ENCODE measurements at places on chromosomes 4 and X.

GRCh38 chrX:34927866-34928265 is 14.7 kb upstream of the FAM47B start:
- no peak overlapping the region for H3K4me3 ChIP-seq
- H3K27me3 ChIP-seq: no peaks in the 10 kb centered on the region
- no peak overlapping the region for H3K27ac ChIP-seq
- no peaks in the 10 kb centered on the region for H3K4me1 ChIP-seq
- no peaks in the 10 kb centered on the region for H3K36me3 ChIP-seq

DNA sequence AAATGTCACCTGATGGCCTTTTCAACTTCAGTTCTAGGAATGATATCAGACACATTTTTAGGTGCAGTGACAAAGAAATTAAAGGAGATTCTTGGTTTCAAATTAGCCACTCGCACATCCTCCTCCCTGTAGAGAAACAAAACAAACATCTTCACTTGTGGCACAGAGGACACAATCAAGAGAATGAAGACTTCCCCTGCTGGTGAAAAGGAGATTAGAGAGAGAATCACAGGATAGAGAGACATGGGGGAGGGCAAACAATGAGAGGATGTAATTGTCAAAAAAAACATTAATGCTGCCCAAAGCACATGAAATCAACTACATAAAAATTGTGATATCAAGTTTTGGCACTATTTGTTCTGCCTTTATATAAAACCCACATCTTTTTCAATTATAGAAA is 34.5 kb downstream of the ACE2 start:
- H3K27ac ChIP-seq: no peak overlapping the region
- H3K4me1 ChIP-seq: no peaks in the 10 kb centered on the region
- no peak overlapping the region for H3K4me3 ChIP-seq
- H3K36me3 ChIP-seq: no peaks in the 10 kb centered on the region

- peak; percentile 2 for DNase-seq
- H3K4me1 ChIP-seq: no peaks in the 10 kb centered on the region
- no peak overlapping the region for H3K4me3 ChIP-seq
- no peaks in the 10 kb centered on the region for H3K27me3 ChIP-seq
- no peak overlapping the region for H3K27ac ChIP-seq
- no peaks in the 10 kb centered on the region for H3K36me3 ChIP-seq
Measured at GRCh38 chrX:38627683-38628082, 66.3 kb downstream of the TSPAN7 start.

- H3K27ac ChIP-seq: no peak overlapping the region
- H3K36me3 ChIP-seq: no peaks in the 10 kb centered on the region
- DNase-seq: peak; percentile 44
- H3K4me3 ChIP-seq: no peak overlapping the region
Measured at GRCh38 chr4:37802068-37802666, 24.3 kb upstream of the PGM2 start.

- DNase-seq: no peak
- no peak overlapping the region for H3K27ac ChIP-seq
- no peaks in the 10 kb centered on the region for H3K27me3 ChIP-seq
- no peaks in the 10 kb centered on the region for H3K36me3 ChIP-seq
- H3K4me1 ChIP-seq: peaks cover 8% of the 10 kb centered on the region
- H3K4me3 ChIP-seq: no peak overlapping the region
Measured at GRCh38 chr4:122623637-122624166, 2.8 kb upstream of the IL21 start.

DNA sequence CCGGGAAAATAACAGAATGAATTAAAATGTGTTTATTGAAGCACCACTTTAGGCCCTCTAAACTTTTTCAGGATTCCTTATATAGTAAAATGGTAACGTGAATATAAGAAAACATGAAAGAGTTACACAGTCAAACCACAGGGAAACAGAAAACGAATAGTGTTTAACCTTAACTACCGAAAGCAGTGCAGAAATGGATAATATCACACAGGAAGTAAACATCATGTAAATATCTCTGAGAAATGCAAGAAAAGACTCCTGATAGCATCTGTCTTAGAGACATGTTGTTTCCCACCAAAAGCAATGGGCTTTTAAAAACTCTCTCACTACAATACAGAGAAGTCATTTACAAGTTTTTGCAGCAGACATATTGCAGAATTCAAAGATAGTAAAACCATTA is 323.9 kb upstream of the CXXC4 start:
- no peak for DNase-seq
- H3K27ac ChIP-seq: no peak overlapping the region
- no peaks in the 10 kb centered on the region for H3K36me3 ChIP-seq
- no peaks in the 10 kb centered on the region for H3K4me1 ChIP-seq
- no peak overlapping the region for H3K4me3 ChIP-seq
- H3K27me3 ChIP-seq: no peaks in the 10 kb centered on the region

DNA sequence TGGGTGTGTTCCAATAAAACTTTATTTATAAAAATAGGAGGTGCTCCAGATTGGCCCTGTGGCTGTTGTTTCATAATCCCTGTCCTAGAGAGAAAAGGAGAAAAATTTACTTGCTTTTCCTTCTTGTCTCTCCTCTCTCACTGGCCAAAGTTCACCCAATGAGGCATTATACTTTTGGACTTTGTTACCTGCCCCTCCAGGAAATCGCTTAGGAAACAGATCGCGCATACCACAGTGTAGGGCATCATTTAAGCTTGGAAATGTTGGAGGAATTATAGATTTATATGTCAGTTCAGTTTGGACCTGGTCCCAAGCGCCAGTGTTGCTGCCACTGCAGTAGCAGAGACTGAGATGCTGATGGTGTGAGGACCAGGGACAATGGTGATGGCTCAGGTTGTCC is 337.6 kb upstream of the NR3C2 start:
- no peaks in the 10 kb centered on the region for H3K27me3 ChIP-seq
- no peaks in the 10 kb centered on the region for H3K4me1 ChIP-seq
- no peak for DNase-seq
- H3K27ac ChIP-seq: no peak overlapping the region
- H3K36me3 ChIP-seq: no peaks in the 10 kb centered on the region

DNA sequence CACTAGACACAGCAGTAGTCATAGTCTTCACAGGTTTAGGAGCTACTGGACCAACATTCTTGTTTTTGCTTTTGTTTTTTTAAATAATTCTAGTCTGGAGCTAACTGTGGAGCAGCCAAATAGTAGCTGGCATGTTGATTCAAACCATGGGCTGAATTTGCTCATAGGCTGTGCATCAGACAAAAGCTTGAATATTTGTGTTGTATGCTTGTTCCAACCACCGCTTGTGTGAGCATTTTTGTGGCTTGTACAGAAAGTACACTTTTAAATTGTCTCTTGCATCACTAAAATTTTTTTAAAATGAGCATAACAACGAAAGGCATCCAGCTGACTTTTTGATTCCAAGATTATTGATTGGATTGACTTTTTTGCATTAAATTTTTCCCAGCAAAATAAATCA is 39.6 kb downstream of the CCNI start:
- H3K4me3 ChIP-seq: peak overlapping the region; percentile 10
- peaks cover 78% of the 10 kb centered on the region for H3K36me3 ChIP-seq
- peak overlapping the region; percentile 84 for H3K27ac ChIP-seq
- no peaks in the 10 kb centered on the region for H3K27me3 ChIP-seq
- peak; percentile 91 for DNase-seq

- no peak for DNase-seq
- H3K36me3 ChIP-seq: no peaks in the 10 kb centered on the region
- no peaks in the 10 kb centered on the region for H3K27me3 ChIP-seq
Measured at GRCh38 chr4:127778102-127778501, 4.0 kb upstream of the HSPA4L start.

GRCh38 chr4:182521011-182521410 is 277.8 kb downstream of the TENM3 start:
- H3K27ac ChIP-seq: no peak overlapping the region
- no peaks in the 10 kb centered on the region for H3K4me1 ChIP-seq
- no peak overlapping the region for H3K4me3 ChIP-seq
- no peak for DNase-seq
- no peaks in the 10 kb centered on the region for H3K27me3 ChIP-seq

- DNase-seq: no peak
- H3K4me3 ChIP-seq: no peak overlapping the region
- no peak overlapping the region for H3K27ac ChIP-seq
- H3K4me1 ChIP-seq: no peaks in the 10 kb centered on the region
Measured at GRCh38 chrX:107008034-107008433, 8.0 kb upstream of the MORC4 start.

GRCh38 chr4:146214238-146214637 is at the start of gene REELD1:
REELD1 (plus strand) TSS chr4:146214538; CDS start chr4:146216953, 2,415 bp downstream.
- no peaks in the 10 kb centered on the region for H3K27me3 ChIP-seq
- H3K4me1 ChIP-seq: no peaks in the 10 kb centered on the region
- H3K27ac ChIP-seq: no peak within 1 kb of the TSS

DNA sequence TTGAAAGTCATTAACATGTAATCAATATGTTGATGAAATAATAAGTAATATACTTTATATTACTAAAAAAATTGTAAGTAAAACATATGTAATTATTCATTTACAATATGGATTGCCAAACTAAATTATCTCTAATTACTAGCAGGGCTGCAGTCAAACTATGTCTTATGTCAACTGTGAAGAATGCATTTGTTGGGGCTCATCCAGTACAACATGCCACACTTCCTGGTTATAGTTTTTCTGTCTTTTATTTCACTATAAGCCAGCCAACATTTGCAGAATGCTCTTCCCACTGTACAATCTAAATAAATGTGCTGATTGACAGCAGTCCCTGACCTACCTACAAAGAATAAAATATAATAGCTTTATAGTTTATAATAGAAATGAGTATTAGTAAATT is 975.4 kb upstream of the NDST4 start:
- no peak overlapping the region for H3K4me3 ChIP-seq
- peak; percentile 1 for DNase-seq
- H3K27ac ChIP-seq: no peak overlapping the region
- H3K4me1 ChIP-seq: no peaks in the 10 kb centered on the region
- H3K27me3 ChIP-seq: no peaks in the 10 kb centered on the region
- H3K36me3 ChIP-seq: no peaks in the 10 kb centered on the region

GRCh38 chrX:121227888-121228287 is 180.5 kb downstream of the GLUD2 start:
- no peak for DNase-seq
- no peaks in the 10 kb centered on the region for H3K27me3 ChIP-seq
- H3K4me3 ChIP-seq: no peak overlapping the region
- H3K4me1 ChIP-seq: no peaks in the 10 kb centered on the region

- H3K27ac ChIP-seq: no peak within 1 kb of the TSS
- DNase-seq: no peak
- H3K4me1 ChIP-seq: no peaks in the 10 kb centered on the region
Measured at GRCh38 chrX:31071725-31072124, at the start of gene FTHL17. FTHL17 (minus strand) TSS chrX:31072041; CDS start chrX:31071953, 88 bp downstream.

- H3K36me3 ChIP-seq: no peaks in the 10 kb centered on the region
- H3K27ac ChIP-seq: no peak overlapping the region
- no peak for DNase-seq
- 0 out of 2 replicates have a peak, but pooled peaks cover 6% of the 10 kb centered on the region for H3K4me1 ChIP-seq
- H3K27me3 ChIP-seq: no peaks in the 10 kb centered on the region
Measured at GRCh38 chr4:68152411-68152810, 22.7 kb upstream of the TMPRSS11F start.

- no peaks in the 10 kb centered on the region for H3K4me1 ChIP-seq
- H3K36me3 ChIP-seq: no peaks in the 10 kb centered on the region
- no peak overlapping the region for H3K4me3 ChIP-seq
- no peak overlapping the region for H3K27ac ChIP-seq
Measured at GRCh38 chrX:118049713-118050112, 66.9 kb downstream of the KLHL13 start.

DNA sequence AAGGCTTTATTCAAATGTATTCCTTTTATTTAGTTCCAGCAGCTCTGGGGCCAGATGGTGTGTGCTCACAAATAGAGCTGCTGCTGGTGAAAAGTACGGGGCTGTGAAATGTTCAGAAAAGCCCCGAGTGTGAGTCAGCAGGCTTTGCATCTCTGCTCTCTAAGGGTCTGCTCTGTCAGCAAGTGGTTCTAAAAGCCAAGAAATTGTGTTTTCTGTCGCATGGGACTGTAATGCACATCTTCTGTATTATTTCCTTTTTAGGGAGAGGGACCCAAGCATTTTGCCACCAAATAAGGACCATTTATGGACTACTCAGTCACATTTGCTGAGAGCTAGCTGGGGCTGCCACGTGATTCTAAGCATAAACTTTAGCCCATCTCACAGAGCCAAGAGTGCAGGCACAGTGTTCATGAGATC is 82.9 kb upstream of the NHS start:
- DNase-seq: no peak
- H3K27ac ChIP-seq: no peak overlapping the region
- H3K4me1 ChIP-seq: no peaks in the 10 kb centered on the region
- no peak overlapping the region for H3K4me3 ChIP-seq

DNA sequence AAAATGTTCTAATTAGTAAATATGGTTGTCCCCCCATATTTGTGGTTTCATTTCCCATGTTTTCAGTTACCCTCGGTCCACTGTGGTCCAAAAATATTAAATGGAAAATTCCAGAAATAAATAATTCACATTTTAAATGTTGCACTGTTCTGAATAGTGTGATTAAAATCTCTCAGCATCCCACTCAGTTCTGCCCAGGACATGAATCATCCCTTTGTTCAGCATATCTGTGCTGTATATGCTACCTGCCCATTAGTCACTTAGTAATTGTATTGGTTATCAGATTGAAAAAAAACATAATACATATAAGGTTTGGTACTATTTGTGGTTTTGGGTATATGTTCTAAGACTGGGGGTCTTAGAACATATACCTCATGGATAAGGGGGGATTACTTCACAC is 55.1 kb upstream of the NXF3 start:
- H3K27ac ChIP-seq: no peak overlapping the region
- H3K4me1 ChIP-seq: peaks cover 8% of the 10 kb centered on the region

- no peaks in the 10 kb centered on the region for H3K27me3 ChIP-seq
- peak; percentile 86 for DNase-seq
- H3K4me3 ChIP-seq: no peak overlapping the region
- H3K27ac ChIP-seq: peak overlapping the region; percentile 49
- peaks cover 50% of the 10 kb centered on the region for H3K4me1 ChIP-seq
- peaks cover 38% of the 10 kb centered on the region for H3K36me3 ChIP-seq
Measured at GRCh38 chr4:76758290-76758882, 139.6 kb downstream of the SOWAHB start.

GRCh38 chrX:72122621-72123337 is 8.9 kb downstream of the RTL5 start:
- peaks cover 20% of the 10 kb centered on the region for H3K4me1 ChIP-seq
- no peak for DNase-seq
- no peak overlapping the region for H3K27ac ChIP-seq
- no peaks in the 10 kb centered on the region for H3K36me3 ChIP-seq
- H3K27me3 ChIP-seq: no peaks in the 10 kb centered on the region

DNA sequence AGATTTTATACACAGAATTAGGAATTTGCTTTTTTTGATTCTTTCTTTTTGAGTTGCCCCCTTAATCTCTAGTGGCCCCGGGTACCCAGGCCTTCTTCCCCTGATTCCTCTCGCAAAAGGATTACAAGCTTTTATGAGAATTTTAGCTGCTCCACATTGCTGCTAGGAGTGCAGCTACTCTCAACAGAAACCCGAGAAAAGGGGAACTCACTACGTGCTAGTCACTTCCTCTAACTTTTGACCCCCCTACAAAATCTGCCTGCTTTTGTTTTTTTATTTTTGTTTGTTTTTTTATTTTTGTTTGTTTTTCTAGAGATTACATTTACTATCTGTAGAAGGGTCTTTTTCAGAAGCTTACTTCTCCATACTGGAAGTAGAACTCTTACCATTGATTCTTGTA is 64.1 kb downstream of the ZNF81 start:
- no peak overlapping the region for H3K4me3 ChIP-seq
- no peaks in the 10 kb centered on the region for H3K36me3 ChIP-seq
- H3K4me1 ChIP-seq: no peaks in the 10 kb centered on the region
- H3K27me3 ChIP-seq: no peaks in the 10 kb centered on the region
- no peak overlapping the region for H3K27ac ChIP-seq
- no peak for DNase-seq

All from GM23248 (cell line).